ENCODE measurements at places on chromosomes 3 and 15. TPM values are rescaled to one million over a fixed set of nuclear protein-coding genes. Genes with fewer than 3 reads are reported as not detected.

- DNase-seq, result peak; percentile 74
These were observed at the start of gene C15orf62 for GRCh38 chr15:40769274-40770146. TSS of gene C15orf62 (plus strand) at chr15:40769980. CDS start at chr15:40770496, 516 bp downstream.

- no peak for DNase-seq
These were observed 85.9 kb downstream of the AQP9 start for GRCh38 chr15:58224068-58224467.

- no peak for DNase-seq
These were observed 95.9 kb downstream of the ADAMTS17 start for GRCh38 chr15:100245855-100246254.

- no peak for DNase-seq
These were observed 115.8 kb downstream of the PLCH1 start for GRCh38 chr3:155629056-155629455.

DNA sequence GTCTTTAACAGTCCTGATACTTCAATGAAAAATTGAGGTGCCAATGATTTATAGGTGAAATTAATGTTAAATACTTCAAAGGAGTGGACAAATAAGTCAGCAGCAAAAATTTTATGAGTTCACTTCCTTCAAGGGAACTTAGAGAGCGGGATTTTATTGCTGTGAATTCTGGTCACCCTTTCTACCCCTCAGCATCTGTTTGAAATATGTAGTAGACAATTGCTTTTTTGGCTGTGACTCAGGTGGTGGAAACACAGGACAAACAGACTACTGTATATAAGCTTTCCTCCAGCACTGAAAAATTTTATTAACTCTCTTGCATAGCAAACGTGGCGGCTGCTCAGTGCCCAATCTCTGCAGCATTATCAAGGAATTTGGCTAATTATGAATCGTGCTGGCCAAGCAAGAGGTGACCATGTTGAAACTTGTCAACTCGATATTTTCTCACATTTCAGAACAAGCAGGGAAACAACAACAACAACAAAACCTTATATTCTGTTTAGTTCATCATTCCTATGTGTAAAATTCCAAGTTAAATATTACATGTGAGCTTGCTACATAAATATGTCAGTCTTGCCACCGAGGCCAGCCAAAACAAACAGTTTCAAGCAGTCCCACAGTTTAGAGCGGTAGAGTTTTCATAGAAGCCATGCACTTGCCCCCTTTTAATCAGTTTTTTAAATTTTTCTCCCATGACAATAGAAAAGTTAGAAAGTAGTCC lies 420.2 kb downstream of the FOXP1 start:
- no peak for DNase-seq

- no peak for DNase-seq
These were observed 22.7 kb downstream of the TRA2B start for GRCh38 chr3:185914911-185915629.

- DNase-seq, result no peak
These were observed 726.4 kb downstream of the ZNF385D start for GRCh38 chr3:21024563-21024962.

GRCh38 chr3:185049710-185050109 lies 103.2 kb downstream of the C3orf70 start:
- DNase-seq, result no peak

GRCh38 chr15:68272721-68273271 lies 4.7 kb upstream of the FEM1B start:
- DNase-seq, result no peak

DNA sequence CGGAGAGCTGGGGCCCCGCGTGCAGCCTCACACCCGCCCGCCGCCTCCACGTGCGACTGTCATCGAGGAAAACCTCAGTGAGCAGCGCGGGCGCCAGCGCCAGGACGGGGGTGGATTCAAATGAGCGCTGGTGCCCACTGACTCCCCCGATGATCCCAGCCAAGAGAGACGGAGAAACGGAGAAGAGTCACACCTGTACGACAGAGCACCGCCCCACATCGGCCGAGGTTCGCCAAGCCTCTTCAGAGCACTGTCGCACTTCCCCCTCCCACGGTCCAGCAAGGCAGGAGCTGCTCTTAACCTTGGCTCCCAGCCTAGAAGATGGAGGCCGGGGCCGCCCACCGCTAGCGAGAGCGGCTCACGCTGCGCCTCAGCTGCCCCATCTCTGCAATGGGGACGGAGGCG lies 130.9 kb upstream of the IQSEC1 start:
- DNase-seq, result no peak

- DNase-seq, result no peak
These were observed 53.3 kb downstream of the OSBPL10 start for GRCh38 chr3:31927811-31928210.

- no peak for DNase-seq
These were observed 166.0 kb downstream of the DPH6 start for GRCh38 chr15:35379972-35380371.

DNA sequence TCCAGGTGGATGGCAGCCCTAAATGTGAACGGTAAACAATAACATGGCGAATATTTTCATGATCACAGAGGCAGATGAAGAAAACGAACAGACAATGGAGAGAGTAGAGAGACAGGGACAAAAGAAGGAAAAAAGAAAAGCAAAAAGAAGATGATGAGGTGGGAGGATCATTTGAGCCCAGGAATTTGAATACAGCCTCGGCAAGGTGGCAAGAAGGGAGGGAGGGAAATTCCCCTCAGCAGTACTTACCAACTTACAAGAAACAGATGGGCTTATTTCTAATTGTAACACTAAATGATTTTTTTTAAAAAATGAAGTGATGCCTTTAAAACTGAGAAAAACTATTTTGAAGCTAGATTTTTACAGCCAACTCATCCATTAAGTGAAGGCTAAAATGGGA lies 6.0 kb upstream of the MAP4 start:
- no peak for DNase-seq

The USP50 gene
- total RNA-seq, result not detected

The UBP1 gene
- 68.3 TPM for total RNA-seq

The CEMIP gene
- total RNA-seq, result 4.1 TPM

The RBPMS2 gene
- total RNA-seq, result 1.4 TPM

The SLC22A14 gene
- total RNA-seq, result 1.8 TPM

The FGD5 gene
- not detected for total RNA-seq

The OSTN gene
- not detected for total RNA-seq
